Stomach (tissue), 19 donors: ENCODE measurements at places on chromosomes 2 and 18. TPM values are rescaled to one million over a fixed set of nuclear protein-coding genes. Genes with fewer than 3 reads are reported as not detected.

- no peak for DNase-seq
Observed at GRCh38 chr2:173806761-173807160, 158.4 kb downstream of the SP3 start.

DNA sequence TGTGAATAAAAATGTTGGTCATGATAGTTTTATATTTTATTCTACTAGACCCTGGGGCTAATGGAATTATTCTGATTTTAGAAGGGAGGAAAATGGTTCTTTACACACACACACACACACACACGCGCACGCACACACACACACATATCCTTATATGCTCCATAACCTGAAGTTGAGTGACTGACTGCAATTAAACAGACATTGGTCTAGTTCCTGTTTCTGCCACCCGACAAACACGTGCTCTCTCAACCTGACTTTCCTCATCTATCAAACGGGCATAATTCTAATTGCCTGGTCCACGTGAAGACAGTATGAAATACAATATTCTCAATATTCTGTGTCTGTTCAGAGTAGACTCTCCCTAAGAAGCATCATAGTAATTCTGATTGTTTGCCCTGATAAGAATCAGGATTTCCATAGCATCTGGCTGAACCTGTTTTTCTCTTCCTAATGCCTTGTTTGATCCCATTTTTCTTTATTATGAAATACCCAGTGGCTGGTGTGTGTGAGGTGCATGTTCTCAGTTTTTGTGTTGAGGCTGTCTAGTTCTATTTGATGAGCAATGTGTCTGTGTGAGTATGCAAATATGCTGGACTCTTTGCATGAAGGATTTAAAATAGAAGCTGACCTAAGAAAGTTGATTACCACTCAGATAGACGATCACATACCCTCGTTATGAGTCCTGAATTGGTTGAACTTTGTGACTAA lies 51.0 kb downstream of the SETBP1 start:
- no peak for DNase-seq

The MOCOS gene
- 3.5 TPM for total RNA-seq

The PCARE gene
- total RNA-seq: not detected
